ENCODE measurements at places on chromosomes 3 and 15.

DNA sequence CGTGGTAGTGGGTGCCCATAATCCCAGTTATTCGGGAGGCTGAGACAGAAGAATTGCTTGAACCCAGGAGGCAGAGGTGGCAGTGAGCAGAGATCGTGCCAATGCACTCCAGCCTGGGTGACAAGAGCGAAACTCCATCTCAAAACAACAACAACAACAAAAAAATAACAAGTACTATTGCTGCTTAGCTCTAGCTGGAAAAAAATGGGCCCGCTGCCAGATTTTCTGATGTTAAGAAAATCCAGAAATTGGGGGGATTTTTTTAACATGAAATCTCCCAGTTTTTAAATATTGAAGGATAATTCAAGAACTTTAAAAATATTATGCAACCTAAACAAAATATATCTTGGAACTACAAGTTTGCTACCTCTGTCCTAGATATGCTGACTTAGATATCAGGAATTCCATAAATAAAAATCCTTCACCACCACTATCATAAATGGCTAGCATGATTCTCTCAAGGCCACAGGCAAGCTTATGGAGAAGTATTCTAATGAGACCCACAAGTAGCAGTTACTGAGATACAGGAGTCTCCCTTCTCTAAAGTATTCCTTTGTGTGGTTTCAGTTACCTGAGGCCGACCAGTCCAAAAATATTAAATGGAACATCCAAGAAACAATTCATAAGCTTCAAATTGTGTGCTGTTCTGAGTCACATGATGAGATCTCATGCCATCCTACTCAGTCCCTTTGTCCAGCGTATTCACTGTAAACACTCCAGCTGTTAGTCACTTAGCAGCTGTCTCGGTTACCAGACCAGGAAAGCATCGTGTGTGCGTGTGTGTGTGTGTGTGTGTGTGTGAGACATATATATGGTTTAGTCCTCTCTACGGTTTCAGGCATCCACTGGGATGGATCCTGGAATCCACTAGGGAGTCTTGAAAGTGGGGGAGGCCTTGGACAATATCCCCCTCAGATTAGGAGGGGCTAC, 277.2 kb downstream of the TBL1XR1 start:
- DNase-seq = no peak

GRCh38 chr3:194083637-194084224, 52.2 kb upstream of the HES1 start:
- no peak for DNase-seq

GRCh38 chr15:94177112-94177511, 54.2 kb upstream of the MCTP2 start:
- DNase-seq = no peak

- DNase-seq = no peak
Measured at GRCh38 chr15:88894348-88894818, 961 bp downstream of the HAPLN3 start.

DNA sequence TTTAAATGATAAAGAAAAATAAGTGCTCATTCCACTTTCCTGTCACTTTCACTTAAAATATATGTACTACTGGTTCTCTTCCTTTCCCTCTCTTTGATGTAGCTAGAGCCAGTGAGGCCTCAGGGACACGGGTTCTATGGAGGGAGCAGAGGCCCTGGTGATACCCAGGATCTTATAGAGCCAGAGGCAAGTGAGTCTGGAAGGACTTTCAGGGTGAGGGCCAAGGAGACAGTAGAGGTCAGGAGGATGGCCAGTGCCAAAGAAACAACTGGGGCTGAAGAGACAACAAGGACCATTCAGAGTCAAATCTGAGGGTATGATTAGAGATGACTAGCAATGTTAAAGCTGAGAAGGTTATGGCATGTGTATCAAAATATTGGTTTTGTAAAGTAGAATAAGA, 124.1 kb upstream of the GOLGA6L6 start:
- no peak for DNase-seq

DNA sequence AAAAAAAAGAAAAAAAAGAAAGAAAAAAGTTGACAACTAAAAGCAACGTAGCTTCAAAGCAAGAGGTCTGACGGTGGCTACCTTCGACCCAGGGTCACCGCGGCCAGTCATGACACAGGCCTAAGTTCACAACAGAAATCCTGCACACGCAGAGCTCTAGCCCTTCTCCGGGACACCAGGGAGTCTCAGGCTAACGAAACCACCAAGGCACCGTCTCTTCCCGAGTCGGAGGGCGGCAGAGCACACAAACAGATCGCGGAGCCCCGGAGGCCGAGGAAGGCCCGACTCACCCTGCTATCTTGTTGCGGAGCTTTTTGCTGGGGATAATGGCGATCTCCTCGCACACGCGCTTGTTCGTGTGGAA, 584 bp downstream of the RPS17 start:
- DNase-seq = no peak

GRCh38 chr3:13972679-13973379, 93.0 kb upstream of the WNT7A start:
- DNase-seq = no peak

GRCh38 chr3:176615826-176616225, 581.5 kb downstream of the TBL1XR1 start:
- no peak for DNase-seq

DNA sequence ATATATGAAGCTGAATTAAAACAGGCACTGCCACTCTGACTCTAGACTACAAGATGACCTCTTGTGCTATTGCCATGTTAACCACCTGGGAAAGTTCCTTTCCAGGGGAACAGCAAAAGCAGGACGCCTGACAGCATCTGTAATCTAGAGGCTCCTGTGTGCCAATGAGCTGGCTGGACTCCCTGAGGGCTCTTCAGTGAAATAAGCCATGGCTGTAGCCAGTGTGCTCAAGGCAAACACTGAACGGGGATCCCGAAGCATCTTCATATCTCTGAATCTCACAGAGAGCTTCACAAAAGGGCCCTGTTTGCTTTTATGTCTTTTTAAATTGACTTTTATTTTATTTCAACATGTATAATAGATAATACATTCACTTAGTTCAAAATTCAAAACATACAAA, 57.2 kb downstream of the BFSP2 start:
- no peak for DNase-seq

DNA sequence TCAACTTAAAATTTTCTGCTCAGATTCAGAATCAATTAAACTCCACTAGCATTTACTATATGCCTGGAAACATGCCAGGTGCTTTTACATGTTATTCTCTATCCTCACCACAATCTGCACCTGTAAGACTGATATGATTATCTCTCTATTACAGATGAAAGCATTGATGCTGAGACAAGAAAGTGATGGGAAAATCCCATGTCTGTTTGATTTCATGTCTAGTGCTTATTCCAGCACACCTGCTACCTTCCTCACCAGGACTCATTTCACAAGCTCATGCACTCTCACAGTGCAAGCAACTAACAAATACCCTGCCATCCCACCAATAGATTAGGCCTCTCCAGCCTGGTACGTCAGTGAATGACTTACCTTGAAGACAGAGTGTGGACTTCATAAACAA, 25.0 kb upstream of the BCL6 start:
- DNase-seq = no peak

DNA sequence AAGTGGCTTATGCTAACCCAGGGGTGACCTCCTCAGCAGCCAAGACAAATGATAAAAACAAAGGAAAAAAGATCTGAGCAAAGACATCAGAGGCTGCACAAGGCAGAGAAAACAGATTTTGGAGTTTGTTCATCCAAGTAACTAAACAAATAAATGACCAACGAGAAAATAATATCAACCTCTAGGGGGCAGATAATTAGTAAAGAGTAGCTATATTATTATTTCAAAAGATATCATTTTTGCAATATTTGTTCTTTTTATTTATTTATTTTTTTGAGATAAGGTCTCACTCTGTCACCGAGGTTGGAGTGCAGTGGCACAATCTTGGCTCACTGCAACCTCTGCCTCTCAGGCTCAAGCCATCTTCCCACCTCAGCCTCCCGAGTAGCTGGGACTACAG, 101.8 kb downstream of the PCCB start:
- DNase-seq = no peak

GRCh38 chr3:170418422-170419398, at the start of gene CLDN11:
Gene CLDN11 (plus strand): TSS chr3:170418868. CDS start chr3:170419067, 199 bp downstream.
- DNase-seq = peak; percentile 95

DNA sequence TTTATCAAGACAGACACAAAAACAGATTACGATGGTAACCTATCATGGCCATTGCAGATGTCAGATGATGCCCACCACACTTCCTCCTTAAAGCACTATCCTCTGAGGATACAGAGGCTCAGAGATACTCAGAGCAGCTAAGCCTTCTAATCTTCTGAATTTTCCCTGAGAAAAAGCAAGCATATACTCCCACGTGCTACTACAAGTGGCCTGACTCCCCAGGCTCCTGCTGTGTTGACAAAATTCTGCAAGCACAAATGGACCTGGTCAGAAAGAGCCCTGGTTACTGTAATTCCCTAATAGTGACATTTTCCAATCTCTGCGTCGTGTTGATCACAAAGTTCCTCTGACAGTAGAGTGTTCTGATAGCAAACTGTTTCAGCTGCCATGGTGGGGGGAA, 207.1 kb downstream of the KCNMB2 start:
- no peak for DNase-seq

DNA sequence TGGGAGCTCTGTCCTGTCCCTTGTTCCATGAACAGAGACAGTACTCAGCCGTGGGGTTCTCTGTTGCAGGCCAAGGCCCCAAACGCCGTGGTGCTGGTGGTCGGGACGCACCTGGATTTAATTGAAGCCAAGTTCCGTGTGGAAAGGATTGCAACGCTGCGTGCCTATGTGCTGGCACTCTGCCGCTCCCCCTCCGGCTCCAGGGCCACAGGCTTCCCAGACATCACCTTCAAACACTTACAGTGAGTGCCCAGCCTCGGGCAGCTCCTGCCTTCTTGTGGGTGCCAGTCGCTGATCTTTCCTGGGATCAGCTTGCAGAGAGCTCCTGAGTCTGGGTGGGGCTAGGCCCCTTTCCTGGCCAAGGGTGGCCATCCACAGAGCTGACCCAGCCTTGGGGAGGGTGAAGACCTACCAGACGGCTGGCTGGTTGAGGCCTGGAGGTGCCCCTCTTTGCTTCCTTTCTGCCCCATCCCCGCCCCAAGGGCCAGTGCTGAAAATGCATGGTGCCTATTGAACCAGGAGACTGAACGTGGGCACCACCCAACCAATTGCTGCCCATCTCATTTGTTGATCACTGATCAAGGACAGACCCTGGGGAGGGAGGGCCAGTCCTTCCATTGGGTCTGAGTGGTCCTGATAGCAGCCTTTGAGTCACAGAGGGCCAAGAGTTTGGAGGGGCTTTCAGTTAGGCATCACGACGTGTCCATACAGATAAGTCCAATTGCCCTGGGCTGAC, 106.9 kb downstream of the LRRK1 start:
- no peak for DNase-seq

- DNase-seq = no peak
Measured at GRCh38 chr3:46845397-46845859, 17.8 kb downstream of the MYL3 start.

DNA sequence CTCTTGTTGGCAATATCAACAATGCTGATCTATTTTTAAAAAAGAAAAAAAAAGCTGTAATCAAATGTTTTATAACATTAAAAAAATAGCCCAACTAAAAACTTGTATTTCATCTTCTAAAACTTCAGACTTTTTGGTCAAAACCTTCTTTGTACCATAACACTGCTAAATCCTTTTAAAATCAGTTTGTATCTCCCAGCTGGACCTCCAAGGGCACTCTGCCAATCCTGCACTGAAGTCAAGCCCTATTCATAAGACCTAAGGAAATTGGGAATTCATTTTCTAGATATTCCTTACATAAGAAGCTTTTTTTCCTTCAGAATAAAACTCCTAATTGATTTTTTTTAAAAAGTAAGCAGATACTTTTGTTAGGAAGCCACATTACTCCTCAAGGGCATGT, 38.2 kb upstream of the HCLS1 start:
- no peak for DNase-seq

GRCh38 chr3:38960953-38961622, 90.7 kb downstream of the SCN11A start:
- DNase-seq = no peak
